Large intestine (tissue), 12 donors: ENCODE measurements at places on chromosomes 3 and 15. TPM values are rescaled to one million over a fixed set of nuclear protein-coding genes. Genes with fewer than 3 reads are reported as not detected.

The TMEM108 gene
- 2.8 TPM for polyA plus RNA-seq

The FAM162A gene
- 60.4 TPM for polyA plus RNA-seq

The AP3B2 gene
- polyA plus RNA-seq: 10.2 TPM

The HAPLN3 gene
- polyA plus RNA-seq: 2.8 TPM

The REC114 gene
- polyA plus RNA-seq: 0.15 TPM

The DISP2 gene
- polyA plus RNA-seq: 4.6 TPM

The XCR1 gene
- 1.2 TPM for polyA plus RNA-seq
